Activated T-helper 2 cell treated with anti-CD3 and anti-CD28 coated beads, Interferon-gamma antibody, Interleukin-2, Interleukin-4, amounts not matched to agents 10 μg/mL and 5 μg/mL and 100 μg/mL, durations not matched to agents 14 hours and 24 hours and 36 hours (primary cell): ENCODE measurements at places on chromosomes 7 and 10. TPM values are rescaled to one million over a fixed set of nuclear protein-coding genes. Genes with fewer than 3 reads are reported as not detected.

The PPP1R9A gene
- not detected in 2 replicates for total RNA-seq

The FANK1 gene
- total RNA-seq, result 0.44 TPM in 1 of 2 replicates, not detected in the other

The MYPN gene
- not detected in 2 replicates for total RNA-seq

The PPP1R3A gene
- total RNA-seq, result not detected in 2 replicates

The FOXI2 gene
- total RNA-seq, result not detected in 2 replicates

The ZNF117 gene
- total RNA-seq, result 3.3 and 3.5 TPM in 2 replicates

The FAM221A gene
- 6.2 and 6.7 TPM in 2 replicates for total RNA-seq

The ITGB8 gene
- 0.05 TPM in 1 of 2 replicates, not detected in the other for total RNA-seq

The KCNMA1 gene
- 0.14 and 0.21 TPM in 2 replicates for total RNA-seq

The NPSR1 gene
- not detected in 2 replicates for total RNA-seq

The HOXA10 gene
- not detected in 2 replicates for total RNA-seq

The RSU1 gene
- 49.1 and 54.0 TPM in 2 replicates for total RNA-seq

The TLX1 gene
- total RNA-seq, result not detected in 2 replicates

The PDAP1 gene
- 153 and 159 TPM in 2 replicates for total RNA-seq

The CDNF gene
- 0.39 and 0.67 TPM in 2 replicates for total RNA-seq

The FXYD4 gene
- not detected in 2 replicates for total RNA-seq

The OR2A12 gene
- not detected in 2 replicates for total RNA-seq
